Activated naive CD4-positive, alpha-beta T cell treated with Interleukin-2 at 50 U/mL for 16 hours (primary cell): ENCODE measurements at places on chromosomes 5 and 9.

DNA sequence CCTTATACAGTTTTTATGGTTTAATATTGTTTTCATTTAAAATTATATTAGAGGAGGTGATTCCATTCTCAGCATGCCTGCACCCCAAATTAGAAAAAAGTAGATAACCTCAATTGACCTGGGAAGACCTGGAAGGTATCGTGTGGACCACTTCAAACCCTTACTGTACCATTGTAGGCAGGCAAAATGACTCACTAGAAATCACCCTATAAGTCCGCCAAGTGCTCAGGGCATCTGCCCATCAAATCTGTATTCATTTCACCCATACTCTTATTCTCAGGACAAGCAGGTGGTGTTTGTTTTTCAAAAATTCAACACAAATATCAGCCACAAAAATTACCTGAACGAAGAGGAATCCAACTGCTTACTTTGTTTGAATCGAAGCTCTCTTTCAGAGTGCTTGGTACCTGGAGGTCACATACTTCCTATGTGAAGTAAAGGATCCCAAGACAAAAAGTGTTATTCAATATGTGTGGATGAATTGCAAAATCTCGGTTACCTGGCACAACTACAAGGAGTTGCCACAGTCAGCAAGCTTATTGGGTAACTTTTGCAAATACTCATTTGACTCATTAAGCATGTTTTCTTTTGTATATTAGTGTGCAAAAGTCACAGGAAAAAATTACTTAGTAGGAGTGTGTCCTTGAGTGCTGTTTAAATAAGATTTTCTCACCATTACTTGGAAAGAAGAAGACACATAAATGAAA is 216.2 kb downstream of the ENC1 start:
- DNase-seq = no peak

DNA sequence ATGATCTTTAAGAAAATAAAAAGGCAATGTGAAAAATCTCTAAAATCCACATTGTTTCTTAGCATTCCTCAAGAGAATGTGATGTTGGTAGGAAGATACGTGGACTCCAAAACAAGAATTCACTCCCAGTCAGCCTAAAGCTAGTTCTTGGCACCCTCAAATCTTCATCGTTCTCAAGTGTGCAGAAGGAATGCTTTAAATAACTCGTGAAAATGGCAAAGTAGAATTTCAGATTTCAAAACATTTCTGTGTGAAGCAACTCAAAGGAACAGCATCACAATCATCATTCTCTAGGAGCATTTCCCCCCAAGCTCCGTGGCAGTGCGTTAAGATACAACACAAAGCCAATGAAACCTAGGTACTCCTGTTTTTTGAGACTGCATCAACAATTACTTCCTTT is 185.1 kb upstream of the DMAC1 start:
- no peak for DNase-seq

GRCh38 chr5:66174338-66174737 is 30.2 kb downstream of the SREK1 start:
- no peak for DNase-seq

GRCh38 chr9:126861707-126862103 is 1.3 kb downstream of the ZBTB34 start:
- no peak for DNase-seq

DNA sequence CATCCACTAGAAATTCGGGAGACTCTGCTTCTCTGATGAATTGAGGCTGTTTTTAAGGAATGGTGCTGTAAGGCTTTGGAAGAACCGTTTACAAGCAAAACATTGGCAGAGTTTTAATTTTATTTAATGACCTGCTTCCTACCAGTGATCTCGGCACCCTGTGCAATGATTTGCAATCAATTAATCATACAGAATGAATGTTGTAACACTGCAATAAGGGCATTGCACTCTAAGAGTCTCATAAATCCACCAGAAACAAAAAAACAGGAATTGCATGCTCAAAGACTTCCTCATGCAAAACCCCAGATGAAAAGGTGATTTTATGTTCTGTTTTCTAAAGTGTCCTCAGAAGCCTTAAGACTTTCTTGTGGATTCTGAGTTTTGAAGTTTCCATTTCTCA is 295.7 kb downstream of the ARHGEF28 start:
- no peak for DNase-seq

DNA sequence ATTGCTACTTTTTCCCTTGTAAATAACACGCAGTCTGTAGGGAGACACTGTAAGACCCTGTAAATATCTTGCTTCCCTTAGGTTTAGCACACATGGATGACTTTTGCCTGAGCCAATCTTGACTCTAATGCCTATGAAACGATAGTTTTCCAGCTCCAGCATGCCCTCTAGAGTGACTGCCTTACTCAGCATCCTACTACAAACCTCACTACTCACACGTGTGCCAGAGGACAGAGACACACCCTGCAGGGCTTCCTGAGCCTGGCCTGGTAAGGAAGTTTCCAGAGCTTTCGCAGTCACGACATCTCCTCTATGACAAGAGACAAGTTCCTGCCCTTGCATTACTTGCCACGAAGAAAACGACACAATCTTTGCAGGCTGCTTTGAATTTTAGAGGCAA is 138.1 kb downstream of the ATPSCKMT start:
- no peak for DNase-seq

- no peak for DNase-seq
Observed at GRCh38 chr5:91486638-91487037, 103.5 kb upstream of the ARRDC3 start.

DNA sequence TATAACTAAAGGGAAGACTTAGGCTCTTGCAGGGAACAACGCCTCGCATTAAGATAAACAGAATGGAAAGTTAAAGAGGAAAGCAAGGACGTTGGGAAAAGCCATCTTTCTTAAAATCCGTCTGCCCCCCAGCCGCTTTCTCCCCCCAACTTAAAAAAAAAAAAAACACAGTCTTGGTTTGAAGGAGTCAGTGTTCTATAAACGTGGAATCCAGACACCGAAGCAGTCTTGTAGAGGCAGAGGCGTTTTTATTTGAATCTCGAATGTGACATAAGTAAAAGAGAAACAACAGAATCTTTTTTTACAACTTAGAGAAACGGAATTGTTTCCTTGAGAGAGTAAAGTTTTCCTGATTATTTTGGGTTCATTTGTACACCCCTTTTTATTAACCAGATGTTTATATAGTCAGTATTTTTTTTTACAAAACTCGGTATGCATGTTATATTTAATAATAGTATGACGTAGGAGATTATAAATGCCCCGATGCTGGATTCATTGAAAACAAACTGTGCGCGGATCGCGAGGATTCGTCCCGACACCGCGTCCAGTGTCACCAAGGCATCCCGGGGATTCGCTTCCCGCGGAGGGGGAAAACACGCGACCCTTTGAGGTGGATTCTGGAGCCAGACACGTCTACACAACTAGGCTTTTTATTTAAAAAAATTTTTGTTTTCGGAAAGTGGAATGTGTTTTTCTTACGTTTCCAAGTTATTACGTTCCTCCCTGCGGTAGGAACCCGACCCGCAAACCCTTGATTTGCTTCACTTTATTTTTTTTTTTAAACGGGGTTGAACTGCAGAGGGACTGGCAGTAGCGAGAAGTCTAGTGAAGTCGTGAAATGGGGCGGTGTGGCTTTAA is 6.7 kb downstream of the PTCH1 start:
- no peak for DNase-seq

- DNase-seq = no peak
Observed at GRCh38 chr5:90877049-90877448, 318.5 kb downstream of the ADGRV1 start.

GRCh38 chr9:120453792-120454191 is 126.2 kb downstream of the CDK5RAP2 start:
- no peak for DNase-seq

DNA sequence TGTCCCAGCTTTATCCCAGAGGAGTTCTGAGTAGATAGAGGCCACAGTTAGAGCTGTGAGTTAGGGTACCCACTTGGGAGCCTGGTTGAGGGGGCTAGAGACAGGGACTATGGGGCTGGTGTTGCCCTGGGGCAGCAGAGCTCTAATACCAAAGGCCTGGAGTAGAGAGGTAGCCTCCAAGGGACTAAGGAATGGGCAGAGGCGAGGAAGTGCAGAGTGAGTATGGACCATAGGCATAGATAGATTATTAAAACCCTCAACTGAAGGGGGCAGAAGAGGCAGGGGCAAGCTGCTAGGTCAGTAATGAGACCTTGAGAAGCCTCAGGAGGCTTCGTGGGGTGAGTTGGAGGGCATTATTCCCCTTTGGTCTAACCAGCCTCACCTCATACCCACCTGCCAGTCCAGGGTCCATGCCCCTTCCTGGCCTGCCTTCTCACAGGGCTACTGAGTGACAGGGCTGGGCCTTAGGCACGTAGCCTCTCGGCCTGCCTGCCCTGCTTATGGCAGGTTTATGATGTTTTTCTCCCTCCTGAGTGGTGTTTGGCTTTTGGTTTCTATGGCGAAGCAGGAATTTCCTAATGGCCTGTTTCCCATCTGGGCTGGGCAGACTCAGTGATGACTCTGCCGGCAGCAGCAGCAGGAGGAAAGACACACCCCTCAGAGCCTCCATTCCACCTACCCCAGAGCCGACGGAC is 8.0 kb downstream of the PDLIM4 start:
- DNase-seq = no peak

DNA sequence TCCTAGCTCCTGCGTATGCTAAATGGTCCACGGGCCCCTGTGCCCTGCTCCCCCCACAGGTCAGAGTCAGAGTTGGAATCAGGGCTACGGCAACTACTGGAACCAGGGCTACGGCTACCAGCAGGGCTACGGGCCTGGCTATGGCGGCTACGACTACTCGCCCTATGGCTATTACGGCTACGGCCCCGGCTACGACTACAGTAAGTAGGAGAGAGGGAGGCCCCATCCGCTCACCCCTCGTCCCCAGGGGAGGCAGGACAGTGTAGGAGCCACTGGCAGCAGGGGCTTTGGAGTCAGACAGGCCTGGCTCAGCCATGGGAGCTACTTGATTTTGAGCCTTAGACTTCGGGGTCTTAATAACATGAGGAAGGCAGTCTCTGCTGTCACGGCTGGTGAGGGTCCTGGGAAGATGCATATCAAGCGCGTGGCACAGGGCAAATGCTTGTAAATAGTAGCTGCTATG is 5.8 kb downstream of the HNRNPAB start:
- no peak for DNase-seq

GRCh38 chr5:22965960-22966359 is 112.8 kb upstream of the CDH12 start:
- DNase-seq = no peak

GRCh38 chr5:136703036-136703435 is 337.7 kb upstream of the TRPC7 start:
- DNase-seq = no peak

DNA sequence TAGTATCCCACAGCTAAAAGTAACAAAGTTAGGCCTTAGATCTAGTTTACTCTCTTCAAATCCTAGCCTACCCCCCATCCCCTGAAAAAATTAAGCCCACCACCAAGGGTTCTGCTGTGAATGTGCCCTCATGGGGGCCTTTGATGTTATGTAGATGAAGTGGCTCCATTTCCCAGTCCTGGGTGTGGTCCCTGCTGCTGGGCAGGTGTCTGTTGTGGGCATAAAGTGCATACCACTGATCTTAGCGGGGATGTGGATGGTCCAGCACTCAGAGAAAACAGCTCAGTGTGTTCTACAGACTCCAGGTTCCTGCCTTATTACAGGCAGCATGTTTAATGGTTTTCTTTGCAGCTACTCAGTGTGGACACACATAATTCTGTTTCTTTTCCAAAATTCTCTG is 1.9 kb downstream of the PCBD2 start:
- no peak for DNase-seq

DNA sequence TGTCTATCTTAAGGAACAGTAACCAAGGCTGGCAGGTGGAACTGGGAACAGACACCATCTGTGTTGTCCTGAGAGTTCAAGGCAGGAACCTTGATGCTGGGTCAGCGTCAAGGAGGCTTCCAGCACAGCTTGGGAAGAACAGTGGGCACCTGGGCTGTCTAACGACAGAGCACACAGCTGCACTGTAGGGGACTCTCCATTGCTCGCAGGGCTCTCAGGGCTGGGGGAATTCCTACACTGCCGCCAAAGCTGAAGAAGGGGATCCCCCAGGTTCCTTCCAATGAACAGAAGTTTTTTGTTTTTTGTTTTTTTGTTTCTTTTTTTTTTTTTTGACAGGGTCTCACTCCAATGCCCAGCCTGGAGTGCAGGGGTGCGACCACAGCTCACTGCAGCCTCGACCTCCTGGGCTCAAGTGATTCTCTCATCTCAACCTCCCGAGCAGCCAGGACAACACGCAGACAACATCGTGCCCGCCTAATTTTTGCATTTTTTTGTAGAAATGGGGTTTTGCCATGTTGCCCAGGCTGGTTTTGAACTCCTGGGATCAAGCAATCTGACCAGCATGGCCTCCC is 81.9 kb downstream of the PTPN3 start:
- no peak for DNase-seq

- no peak for DNase-seq
Observed at GRCh38 chr9:18982262-18982620, 50.8 kb downstream of the SAXO1 start.

DNA sequence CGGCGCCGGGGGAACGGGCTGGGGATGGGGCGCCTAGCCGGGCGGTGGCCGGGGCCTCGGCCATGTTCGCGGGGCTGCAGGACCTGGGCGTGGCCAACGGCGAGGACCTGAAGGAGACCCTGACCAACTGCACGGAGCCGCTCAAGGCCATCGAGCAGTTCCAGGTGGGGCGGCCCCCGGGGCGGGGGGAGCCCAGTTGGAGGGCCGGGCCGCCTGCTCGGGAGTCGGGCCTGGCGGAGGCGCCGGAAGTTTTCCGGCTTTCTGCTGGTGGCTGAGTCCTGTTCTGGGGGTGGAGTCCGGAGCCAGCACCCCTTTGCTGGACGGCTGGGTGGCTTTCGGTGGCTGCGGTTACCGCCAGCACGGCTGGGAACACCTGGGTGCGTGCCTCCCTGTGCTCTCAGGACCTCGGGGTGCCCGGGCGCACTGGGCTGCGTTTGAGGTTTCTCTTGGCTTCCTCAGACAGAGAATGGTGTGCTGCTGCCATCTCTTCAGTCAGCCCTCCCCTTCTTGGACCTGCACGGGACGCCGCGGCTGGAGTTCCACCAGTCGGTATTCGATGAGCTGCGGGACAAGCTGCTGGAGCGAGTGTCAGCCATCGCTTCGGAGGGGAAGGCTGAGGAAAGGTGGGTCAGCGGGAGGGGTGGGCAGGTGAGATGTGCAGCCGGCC is 454 bp downstream of the NELFB start:
- no peak for DNase-seq

GRCh38 chr5:179927824-179928223 is 20.1 kb upstream of the TBC1D9B start:
- DNase-seq = no peak

- no peak for DNase-seq
Observed at GRCh38 chr5:74070766-74071165, 444.8 kb downstream of the ARHGEF28 start.

GRCh38 chr9:68961587-68961986 is 52.3 kb downstream of the PRKACG start:
- DNase-seq = no peak

DNA sequence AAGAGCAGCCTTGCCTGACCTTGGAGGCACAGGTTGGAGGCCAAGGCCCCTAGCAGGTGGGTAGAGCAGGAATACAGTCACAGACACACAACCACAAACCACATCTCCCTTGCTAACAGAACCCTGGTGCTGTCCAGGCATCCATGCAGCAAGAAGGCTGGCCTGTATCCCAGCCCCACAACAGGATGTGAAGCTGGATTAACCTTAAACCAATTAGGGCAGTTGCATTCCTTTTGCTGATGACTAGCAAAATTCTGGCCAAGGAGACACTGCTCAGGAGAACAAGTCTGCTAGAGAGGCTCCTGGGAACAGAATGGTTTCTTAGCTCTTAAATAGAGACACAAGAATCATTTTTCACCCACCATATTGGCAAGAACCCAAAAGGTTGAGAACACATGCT is 97.8 kb downstream of the C5orf15 start:
- no peak for DNase-seq
